ENCODE measurements at places on chromosomes 16 and 17.
A peak's percentile ranks its signal among the peaks of the same experiment; 100 is the strongest.

DNA sequence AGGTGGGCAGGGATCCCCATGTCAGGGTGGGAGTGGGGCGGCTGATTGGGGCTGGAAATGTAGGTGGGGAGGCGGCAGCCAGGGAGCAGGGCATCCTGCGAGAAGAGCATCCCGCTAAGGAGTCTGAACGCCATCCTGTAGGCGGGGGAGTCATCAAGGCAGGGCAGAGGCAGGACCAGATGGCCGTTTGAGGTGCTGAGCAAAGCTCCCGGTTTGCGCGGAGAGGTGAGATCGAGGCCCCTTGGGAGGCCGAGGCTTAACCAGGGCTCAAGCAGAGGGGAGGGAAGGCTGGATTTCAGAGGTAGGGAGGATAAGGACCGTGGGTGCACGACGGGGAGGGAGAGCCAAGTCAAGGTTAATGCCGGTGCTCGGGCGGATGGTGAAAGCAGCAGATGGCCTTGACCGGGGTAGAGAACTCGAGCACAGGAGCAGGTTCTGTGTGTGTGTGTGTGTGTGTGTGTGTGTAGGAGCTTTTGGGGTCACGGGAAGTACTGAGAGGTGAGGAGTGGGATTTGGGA, 472 bp upstream of the NME2 start:
- DNase-seq: peak; percentile 7

GRCh38 chr16:50642349-50642748, 38.8 kb downstream of the SNX20 start:
- DNase-seq: no peak

DNA sequence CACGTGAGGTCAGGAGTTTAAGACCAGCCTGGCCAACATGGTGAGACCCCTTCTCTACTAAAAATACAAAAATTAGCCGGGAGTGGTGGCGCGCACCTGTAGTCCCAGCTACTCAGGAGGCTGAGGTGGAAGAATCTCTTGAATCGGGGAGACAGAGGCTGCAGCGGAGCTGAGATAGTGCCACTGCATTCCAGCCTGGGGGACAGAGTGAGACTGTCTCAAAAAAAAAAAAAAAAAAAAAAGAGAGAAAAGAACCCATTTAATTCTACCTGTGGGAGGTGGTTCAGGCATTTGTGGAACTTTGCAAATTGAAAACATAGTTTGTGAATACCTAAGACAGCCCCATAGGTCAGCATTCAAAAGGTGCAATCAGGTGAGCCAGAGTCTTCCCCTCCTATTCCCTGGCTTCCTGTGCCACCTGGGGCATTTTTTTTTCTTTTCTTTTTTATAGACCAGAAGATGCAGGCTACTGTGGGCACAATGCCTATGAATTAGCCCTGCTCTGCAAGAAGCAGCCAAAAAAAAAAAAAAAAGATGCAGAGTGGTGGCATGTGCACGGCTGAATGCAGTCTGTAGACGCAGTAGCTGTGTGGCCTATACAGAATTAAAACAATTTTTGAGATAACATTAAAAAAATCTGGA, 9.1 kb upstream of the SOCS3 start:
- no peak for DNase-seq

DNA sequence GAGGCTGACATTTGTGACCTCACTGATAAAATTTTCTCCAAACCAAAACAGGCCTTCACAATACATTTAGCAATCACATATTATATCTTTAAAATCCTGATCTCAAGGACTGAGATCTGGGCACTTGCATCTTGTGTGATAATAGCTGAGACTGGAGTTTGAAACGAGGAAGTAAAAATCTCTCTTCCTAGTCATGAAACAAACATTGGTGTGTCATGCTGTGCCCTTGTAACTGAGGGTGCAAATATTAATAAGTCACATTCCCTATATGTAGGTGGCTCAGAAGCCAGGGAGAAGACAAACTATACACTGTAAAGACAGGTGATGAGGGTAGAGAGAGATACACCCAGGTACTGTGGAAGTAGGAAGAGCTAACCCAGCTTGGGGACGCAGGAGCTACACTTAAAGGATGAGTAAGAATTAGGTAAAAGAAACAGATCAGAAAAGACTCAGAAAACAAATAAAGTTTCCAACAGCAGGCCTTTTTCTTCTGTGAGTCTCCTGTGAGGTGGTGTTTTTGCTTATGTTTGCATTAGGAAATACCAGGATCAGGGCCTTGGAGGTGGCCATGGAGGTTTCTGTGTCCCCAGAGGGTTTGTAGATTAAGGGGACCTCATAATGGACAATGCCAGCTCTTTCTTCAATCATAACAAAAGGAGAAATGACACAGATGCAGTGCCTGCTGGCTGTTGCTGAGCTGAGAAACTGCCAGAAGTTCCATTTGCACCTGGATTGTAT, 335.7 kb downstream of the GRIN2A start:
- DNase-seq: no peak

GRCh38 chr17:68446626-68447041, 10.7 kb downstream of the WIPI1 start:
- peak; percentile 82 for DNase-seq

- no peak for DNase-seq
Observed at GRCh38 chr16:19804538-19805323, 79.9 kb downstream of the GPRC5B start.

- DNase-seq: no peak
Observed at GRCh38 chr16:57999366-57999970, 1.0 kb downstream of the ZNF319 start.

DNA sequence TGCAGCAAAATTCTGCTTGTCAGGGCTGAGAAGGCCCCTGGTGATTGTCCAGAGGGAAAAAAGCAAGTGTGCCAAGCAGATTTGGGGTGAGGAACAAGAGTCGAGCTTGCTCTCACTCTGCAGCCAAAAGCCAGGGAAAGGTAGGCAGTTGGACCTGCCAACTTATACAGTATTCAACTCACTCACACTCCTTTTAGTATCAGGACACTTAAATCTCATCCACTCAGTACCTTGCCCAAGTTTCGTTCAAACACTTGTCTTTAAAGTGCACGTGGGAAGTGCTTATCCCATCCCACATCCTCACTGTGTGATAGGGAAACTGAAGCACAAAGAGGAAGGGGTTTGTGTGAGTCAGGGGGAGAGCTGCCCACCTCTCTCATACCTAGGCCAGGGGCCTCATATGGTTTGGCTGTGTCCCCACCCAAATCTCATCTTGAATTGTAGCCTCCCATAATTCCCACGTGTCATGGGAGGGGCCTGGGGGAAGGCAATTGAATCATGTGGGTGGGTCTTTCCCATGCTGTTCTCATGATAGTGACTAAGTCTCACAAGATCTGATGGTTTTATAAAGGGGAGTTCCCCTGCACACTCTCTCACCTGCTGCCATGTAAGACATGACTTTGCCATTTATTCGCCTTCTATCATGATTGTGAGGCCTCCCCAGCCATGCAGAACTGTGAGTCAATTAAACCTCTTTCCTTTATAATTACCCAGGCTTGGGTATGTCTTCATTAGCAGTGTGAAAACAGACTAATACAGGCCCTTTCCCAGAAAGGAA, 25.6 kb upstream of the CES5A start:
- no peak for DNase-seq

DNA sequence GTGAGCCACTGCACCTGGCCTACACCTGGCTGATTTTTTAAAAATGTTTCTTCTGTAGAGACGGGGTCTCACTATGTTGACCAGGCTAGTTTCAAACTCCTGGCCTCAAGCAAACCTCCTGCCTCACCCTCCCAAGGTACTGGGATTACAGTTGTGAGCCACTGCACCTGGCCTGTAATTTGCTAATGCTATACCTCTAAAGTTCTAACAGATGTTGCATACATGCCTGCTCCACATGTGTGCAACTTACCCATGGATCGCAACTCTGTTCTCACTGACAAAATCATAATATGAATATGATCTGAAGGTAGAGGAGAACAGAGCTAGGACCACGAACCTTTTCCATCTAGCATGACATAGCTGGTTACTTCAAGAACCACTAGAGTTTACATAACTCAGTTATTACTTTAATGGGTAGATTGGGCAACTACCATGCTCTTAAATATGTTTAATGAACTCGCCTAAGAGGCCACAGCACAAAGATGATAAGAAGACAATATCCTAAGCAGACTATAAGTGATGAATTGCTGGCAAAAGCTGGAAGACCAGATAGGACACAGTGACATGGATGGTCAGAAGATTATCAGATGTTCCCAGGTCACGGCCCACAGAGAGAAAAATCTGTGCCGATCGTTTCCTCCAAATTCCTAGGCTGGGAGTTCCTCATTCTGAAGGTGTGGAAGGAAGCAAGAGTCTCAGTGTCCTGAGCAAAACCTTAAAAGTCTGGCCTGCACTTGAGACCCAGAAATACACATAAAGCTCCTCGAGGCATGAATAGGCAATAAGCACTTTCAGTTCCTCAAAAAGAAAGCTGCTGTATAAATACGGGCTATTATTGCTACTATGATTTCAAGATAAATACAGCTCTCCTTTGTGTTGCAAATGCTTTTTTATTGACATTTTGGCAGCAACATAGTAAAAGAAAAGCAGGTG, 53.6 kb upstream of the ICAM2 start:
- no peak for DNase-seq

- DNase-seq: no peak
Observed at GRCh38 chr17:6387442-6387841, 47.5 kb downstream of the AIPL1 start.

DNA sequence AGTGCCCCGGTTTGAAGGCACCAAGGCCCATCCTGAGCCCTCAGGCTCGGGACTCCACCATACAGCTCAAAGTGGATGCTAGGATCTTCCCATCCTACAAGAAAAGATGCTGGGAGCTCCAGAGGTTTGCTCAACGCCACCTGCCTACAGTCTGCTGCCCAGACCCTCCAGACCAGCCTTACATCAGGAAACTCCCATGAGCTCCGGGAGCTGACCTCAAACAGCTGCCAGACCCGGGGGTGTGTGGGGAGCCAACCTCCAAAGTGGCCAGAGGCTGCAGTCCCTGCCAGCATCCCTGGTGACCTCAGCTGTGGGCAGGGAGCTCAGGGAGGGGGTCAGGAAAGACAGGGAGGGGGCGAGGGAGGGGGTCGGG, 43.8 kb downstream of the C16orf82 start:
- no peak for DNase-seq

- peak; percentile 99 for DNase-seq
Observed at GRCh38 chr17:80254396-80255251, 6.0 kb upstream of the RNF213 start.

- DNase-seq: peak; percentile 33
Observed at GRCh38 chr17:45319239-45319703, 2.5 kb upstream of the MAP3K14 start.

- DNase-seq: no peak
Observed at GRCh38 chr16:88007321-88007731, 56.1 kb downstream of the BANP start.

DNA sequence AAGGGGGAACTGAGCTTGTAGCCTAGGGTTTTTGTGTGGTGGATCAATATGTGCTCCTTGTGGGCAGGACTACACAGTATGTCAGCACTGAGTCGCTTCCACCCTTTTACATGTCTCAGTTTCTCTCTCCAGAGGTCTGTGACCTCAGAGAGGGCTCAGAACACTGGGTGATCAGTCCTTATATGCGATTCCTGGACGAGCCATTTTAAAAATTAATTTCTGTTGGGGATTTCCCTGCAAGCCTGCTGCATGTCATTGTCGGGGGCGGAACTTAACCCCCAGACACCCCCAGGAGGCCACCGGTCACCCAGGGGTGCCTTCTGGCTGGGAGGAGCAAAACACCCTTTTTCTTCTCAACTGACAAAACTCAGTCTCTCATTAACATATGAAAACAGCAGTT, 14.1 kb downstream of the DHRS7B start:
- DNase-seq: no peak

GRCh38 chr17:51097708-51098446, 22.8 kb downstream of the SPAG9 start:
- DNase-seq: no peak

DNA sequence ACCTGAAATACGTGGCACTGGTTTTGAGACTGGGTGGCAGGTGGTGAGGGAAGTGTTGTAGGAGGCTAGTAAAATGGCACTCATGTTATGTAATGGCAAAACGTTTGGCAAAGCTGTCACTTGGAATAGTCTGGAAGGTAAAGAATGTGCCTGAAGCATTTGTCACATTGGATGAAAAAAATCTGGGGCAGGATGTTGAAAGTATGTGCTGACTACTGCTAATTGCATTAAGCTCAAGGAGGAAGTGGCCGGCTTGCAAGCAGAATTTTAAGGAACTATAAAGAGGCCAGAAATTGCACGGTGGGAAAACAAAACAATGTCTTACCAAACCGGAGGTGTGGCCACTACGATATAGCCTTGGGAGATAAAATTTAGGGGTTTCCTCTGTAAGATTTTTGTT, 26.6 kb upstream of the NLRP1 start:
- peak; percentile 38 for DNase-seq

- DNase-seq: peak; percentile 99
Observed at GRCh38 chr17:58741121-58741625, 14.5 kb upstream of the PPM1E start.

DNA sequence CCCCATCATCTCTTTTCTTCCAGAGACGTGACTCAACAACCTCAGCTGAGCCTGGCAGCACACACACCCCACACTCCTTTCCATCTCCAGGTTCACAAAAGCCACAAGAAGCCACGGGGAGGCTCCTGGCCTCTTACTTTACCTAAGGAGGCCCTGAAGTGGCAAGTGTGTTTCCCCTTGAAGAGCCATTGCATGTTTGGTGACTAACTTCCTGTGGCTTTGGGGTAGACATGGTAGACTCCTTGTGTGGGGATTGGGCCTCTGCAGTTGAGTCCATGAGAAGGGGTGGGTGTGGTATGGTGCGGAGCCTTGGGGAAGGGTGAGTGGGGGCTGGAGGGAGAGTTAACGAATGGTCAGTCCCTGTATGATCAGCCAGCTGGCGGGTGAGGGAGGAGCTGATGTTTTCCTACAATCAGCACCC, 24.2 kb downstream of the SAP30BP start:
- no peak for DNase-seq

DNA sequence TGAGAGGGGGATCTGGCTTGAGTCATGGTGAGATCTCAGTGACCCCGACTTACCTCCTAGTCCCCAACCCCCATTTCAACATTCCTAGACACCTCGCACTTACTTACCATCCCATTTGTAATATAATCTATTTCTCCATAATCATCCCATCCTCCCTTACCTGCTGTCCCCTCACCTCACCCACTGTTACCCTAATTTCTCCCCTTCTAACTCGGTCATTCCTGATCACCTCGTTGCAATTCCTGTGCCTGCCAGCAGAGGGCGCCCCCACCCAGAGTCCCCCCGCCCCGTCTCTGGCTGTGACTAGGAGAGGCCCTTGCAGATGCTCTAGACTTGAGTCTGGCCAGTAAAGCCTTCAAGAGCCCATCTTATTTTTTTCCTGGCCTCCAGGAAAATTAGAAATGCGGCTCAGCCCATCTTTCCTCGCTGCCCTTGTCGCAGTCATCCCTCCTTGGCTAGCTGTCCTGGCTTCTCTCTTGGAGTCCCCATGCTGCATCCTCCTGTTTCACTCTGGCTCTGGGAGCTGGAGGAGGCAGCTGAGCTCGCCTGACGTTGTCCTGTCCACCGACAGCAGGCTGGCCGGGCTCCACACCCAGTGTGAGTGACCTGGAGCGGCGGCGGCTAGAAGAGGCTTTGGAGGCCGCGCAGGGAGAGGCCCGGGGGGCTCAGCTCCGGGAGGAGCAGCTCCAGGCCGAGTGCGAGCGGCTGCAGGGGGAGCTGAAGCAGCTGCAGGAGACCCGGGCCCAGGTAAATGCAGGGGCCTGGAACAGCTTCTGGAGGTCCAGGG, 5.0 kb downstream of the TBKBP1 start:
- DNase-seq: peak; percentile 59

GRCh38 chr17:75242461-75243042, 18.9 kb downstream of the GGA3 start:
- DNase-seq: no peak
